Mucosa of gallbladder (tissue), 1 donor: ENCODE measurements at places on chromosomes 7 and 10. TPM values are rescaled to one million over a fixed set of nuclear protein-coding genes. Genes with fewer than 3 reads are reported as not detected.

Gene FGFBP3
- 0.72 TPM for total RNA-seq

Gene AZGP1
- total RNA-seq = 104 TPM

- no peak for DNase-seq
Observed at GRCh38 chr7:7565746-7566650, 686 bp upstream of the MIOS start.

DNA sequence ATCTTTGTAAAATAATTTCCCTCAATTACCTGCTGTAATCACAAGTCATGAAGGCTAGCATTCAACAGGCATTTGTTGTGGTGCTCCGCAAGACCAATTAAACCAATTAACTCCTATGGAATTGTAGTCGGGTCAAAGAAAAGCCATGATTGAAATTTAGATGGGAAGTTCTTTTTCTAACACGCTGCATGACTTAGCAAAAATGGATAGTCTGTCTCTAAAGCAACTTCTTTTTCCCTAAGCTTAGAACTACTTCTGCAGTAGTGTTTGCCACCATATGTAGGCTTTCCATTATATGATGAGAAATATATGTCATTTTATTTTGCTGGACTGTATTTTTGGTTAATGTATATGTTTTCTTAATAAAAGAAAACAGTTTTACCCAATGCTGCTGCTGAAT, 119.1 kb downstream of the TSPAN12 start:
- DNase-seq = no peak

DNA sequence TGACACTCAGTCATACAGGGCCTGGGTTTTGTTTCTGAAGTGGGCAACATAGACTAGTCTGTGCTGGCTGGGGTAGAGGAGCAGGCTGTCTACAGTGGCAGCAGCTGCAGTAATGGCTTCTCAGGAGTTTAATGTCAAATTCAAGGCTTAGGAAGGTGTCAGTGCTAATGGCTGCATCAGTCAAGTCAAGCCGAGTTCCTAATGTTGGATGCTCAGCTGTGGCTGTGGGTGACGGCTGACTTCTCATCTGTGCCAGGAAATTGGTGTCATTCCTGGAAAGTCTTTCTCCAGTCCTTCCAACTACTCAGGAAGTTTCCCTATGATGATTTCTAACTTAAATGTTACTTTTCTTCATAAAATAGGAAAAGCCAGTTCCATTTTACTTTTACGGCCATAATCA, 468.1 kb upstream of the IGFBP3 start:
- DNase-seq = no peak

GRCh38 chr10:114552050-114552449, 106.0 kb downstream of the ABLIM1 start:
- no peak for DNase-seq

DNA sequence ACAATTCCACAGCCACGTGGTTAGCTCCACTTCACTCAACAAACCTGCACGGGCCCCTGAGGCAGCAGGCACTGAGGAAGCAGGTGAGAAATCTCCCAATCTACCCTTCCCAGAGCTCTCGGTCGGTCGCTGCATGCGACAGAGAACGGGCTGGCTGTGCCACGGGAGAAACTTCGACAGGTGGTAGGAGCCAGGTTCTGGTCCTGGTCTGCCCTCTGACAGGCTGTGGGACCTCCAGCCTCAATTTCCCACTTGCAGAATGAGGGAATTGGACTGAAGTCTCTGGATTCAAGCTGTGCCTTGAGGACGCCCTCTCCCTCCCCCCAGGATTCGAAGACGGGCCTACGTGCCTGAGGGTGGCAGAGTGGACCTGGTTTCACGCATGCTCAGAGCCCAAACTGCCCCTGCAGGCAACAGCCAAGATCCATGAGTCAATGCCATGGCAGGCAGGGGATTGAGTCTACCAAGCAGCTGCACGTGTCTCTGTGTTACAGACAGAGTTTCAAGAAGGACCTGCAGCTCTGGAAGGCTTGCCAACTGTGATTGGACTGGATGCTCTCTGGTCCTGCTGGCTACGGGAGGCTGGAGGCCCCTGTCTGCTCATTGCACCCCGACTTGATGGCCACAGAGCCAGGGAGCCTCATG, 215.0 kb downstream of the USP6NL start:
- no peak for DNase-seq
